Placental epithelial cell (primary cell): ENCODE measurements at places on chromosomes 2 and 18. TPM values are rescaled to one million over a fixed set of nuclear protein-coding genes. Genes with fewer than 3 reads are reported as not detected.

POTEJ gene
- not detected in 2 replicates for total RNA-seq

MARCO gene
- 0.22 TPM in 1 of 2 replicates, not detected in the other for total RNA-seq

CFAP65 gene
- not detected in 2 replicates for total RNA-seq

TMEM185B gene
- total RNA-seq: 31.8 and 47.2 TPM in 2 replicates

RGPD3 gene
- under 0.01 and 0.11 TPM in 2 replicates for total RNA-seq

GAL3ST2 gene
- 0.79 TPM in 1 of 2 replicates, not detected in the other for total RNA-seq

DSG4 gene
- total RNA-seq: not detected in 2 replicates

CNGA3 gene
- total RNA-seq: under 0.01 TPM in 1 of 2 replicates, not detected in the other

PROM2 gene
- total RNA-seq: 101 and 124 TPM in 2 replicates

MOGAT1 gene
- not detected in 2 replicates for total RNA-seq

SP9 gene
- total RNA-seq: not detected in 2 replicates
